ENCODE measurements at places on chromosomes 4 and X.
A peak's percentile ranks its signal among the peaks of the same experiment; 100 is the strongest.

DNA sequence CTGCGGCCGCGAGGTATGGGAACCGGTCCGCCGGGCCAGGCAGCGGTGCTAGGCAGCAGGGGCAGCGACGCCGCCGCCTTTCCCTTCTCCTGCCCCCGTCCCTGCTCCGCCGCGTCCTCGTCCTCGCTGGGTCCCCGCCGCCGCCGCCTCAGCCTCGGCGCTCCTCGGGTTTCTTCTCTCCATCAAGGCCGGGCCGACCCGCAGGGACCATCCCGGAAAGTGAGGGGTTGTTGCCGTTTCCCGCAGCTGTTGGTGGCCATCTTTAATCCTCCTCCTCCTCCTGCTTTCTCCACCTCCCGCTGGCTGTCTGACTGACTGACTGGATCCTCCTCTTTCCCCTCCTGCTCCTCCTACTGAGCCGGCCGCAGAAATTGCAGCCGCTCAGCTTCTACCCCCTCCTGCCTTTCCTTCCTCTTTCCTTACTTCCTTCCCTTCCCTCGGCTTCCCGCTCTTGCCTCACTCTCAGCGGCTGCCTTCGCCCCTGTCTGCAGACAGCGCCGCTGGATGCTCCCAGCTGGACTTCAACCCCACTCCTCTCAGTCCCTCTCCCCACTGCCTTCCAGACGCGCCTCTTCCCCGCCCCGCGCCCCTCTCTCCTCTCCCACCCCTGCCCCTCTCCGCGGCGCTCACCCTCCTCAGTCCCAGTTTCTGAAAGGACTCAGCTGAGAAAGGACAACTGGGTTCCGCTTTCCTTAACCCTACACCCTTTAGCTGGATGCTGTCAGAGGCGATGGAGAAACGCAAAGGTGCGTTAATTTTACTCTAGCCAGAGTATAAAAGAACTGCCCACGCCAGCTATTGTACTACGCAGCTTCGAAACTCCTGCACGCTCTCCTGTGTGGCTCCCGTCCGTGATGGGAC is at the start of gene WDFY3:
Gene WDFY3, minus strand, starts transcription at position 309 of the 861 bp plus-strand sequence. CDS start 106,099 bp downstream, outside the sequence.
- DNase-seq, result peak; percentile 92

- DNase-seq, result no peak
Observed at GRCh38 chr4:100516225-100516624, 1.6 kb downstream of the EMCN start.

DNA sequence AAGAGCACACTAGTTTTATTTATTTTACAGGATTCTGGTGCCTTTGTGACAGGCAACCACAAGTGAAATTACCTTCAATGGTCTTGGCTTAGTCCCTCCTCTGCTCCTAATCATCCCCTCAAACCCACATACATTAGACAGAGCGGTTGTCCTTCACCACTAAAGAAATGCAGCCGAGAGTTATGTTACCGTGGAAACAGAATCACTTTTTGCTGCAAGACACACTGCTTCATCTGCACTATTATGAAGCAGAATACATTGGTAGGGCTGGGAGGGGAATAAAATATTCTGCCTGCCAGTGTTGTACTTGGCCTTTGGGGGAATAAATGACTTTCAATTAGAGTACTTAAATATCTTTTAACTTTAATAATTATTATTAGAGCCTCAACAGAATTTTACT is 75.2 kb downstream of the ARHGEF38 start:
- no peak for DNase-seq

DNA sequence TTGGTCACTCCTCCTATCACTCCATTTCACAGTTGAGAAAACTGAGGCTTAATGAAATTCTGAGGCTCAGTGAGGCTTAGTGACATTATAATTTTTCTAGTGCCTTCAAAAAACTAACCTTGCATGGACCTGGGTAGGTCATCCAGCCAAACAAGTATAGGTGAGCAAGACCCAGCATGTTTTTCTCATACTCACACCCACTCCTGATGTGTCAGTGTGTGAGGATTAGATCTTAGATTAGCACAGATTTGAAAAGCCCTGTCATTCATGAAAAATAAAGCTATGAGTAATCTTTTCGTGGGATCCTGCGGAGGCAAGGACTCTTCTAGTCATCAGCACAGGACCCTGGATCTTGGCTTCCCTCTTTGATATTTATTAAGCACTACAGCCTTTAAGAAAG is 146.7 kb downstream of the CHIC2 start:
- peak; percentile 63 for DNase-seq

DNA sequence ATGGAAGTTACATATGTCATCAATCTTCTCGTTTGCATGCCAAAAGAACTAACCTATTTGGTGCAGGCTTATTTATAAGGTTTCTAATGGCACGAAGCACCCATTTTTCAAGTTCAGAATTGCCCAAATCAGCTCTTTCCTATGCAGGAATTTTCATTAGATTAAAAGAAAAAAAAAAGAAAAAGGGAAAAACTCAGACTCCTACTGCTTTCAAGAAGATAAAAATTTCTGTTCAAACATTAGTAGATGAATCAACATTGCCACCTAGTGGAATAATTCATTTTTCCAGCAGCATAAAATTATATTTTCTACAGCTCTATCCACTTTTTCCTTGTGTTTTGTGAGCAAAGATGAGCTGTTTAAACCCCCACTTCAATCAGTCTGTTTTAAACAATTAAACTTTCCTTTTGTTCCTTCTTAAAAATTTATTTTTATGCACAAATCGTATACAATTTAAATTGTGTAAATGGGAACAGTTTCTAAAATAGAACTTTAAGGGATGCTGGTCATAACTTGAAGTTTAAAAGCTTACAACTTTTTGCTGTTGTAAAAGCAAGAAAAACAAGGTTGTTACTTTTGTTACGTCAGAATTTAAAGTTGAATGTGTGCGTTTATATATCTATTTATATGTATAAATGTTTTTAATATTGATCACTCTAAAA is 309.9 kb downstream of the ARAP2 start:
- peak; percentile 23 for DNase-seq

GRCh38 chrX:131264053-131264452 is 25.1 kb downstream of the IGSF1 start:
- no peak for DNase-seq

- no peak for DNase-seq
Observed at GRCh38 chrX:1507511-1508463, 29.2 kb downstream of the P2RY8 start.

DNA sequence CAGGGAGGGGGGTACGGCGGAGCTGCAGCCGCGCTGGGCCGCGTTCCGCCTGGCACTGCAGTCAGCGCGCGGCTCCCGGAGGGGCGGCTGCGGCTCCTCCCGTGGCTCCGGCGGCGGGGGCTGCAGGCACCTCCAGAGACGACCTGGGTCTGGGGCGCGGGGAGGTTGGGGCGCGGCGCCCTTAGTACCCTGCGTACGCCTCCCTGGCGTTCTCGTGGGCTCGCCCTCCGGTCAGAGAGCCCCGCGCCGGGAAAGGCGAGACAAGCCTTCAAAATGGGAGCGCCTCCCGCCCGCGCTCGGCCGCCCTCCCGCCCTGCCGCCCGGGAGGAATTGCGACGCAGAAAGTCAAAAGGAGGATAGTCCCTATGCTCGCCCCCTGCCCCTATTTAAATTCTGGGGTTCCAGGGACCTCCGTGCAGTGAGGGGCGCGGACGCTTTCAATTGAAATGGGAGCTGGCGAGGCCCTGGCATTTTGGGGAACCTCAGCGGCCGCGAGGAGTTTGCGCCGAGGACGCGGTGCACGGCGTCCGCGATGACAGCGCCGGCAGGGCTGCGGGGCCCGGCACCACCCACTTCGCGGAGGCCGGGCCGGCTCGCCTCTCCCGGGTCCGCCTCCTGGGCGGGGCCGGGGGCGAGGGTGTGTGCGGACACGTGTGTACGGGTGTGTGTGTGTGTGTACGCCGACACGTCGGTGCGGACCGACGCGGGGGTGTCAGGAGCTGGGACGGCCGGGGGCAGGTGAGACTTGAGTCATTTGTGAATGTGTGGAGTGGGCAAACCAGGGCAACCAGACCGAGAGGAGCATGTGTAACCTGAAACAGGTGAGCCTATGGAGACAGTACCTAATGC is 544 bp downstream of the HERC3 start:
- DNase-seq, result peak; percentile 84

GRCh38 chrX:48711162-48711928 is 14.8 kb downstream of the SUV39H1 start:
- no peak for DNase-seq

- no peak for DNase-seq
Observed at GRCh38 chrX:131301155-131301554, 12.0 kb upstream of the IGSF1 start.

- DNase-seq, result peak; percentile 74
Observed at GRCh38 chr4:7876201-7876875, 63.3 kb downstream of the AFAP1 start.

All from iris pigment epithelial cell (primary cell).